ENCODE measurements at places on chromosomes 7 and 10.

- DNase-seq, result no peak
Observed at GRCh38 chr7:4162884-4163564, 519.1 kb upstream of the FOXK1 start.

- DNase-seq, result no peak
Observed at GRCh38 chr10:31242902-31243301, 76.1 kb upstream of the ZEB1 start.

DNA sequence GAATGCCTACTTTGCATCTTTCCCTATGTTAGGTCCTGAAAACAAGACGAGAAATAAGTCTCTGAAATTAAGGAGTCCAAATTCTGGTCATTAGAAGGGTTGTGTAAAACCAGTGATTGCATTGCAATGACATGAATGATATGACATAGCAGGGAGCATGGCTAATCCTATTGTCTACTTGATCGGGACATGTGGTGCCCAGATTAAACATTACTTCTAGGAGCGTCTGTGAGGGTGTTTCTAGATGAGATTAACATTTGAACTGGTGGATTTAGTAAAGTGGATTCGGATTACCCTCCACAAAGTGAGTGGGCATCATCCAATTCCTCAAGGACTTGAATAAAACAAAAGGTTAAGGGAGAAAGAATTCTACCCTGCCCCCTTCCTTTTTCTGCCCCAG, 434.9 kb upstream of the KLF6 start:
- DNase-seq, result no peak

DNA sequence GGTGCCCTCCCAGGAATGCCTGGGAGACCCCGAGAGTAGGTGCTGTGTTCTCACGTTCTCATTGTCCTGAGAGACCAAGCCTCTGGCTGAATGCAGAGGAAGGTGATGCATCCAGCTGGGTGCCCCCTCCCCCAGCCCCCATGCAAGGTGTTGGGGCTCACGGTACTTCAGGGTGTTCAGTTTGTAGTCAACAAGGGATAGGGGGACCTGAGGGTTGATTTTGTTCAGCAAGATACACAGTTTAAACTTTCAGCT, 60.4 kb upstream of the DUSP5 start:
- DNase-seq, result no peak

All from T-helper 9 cell (primary cell).